ENCODE measurements at places on chromosomes 6 and 20.

DNA sequence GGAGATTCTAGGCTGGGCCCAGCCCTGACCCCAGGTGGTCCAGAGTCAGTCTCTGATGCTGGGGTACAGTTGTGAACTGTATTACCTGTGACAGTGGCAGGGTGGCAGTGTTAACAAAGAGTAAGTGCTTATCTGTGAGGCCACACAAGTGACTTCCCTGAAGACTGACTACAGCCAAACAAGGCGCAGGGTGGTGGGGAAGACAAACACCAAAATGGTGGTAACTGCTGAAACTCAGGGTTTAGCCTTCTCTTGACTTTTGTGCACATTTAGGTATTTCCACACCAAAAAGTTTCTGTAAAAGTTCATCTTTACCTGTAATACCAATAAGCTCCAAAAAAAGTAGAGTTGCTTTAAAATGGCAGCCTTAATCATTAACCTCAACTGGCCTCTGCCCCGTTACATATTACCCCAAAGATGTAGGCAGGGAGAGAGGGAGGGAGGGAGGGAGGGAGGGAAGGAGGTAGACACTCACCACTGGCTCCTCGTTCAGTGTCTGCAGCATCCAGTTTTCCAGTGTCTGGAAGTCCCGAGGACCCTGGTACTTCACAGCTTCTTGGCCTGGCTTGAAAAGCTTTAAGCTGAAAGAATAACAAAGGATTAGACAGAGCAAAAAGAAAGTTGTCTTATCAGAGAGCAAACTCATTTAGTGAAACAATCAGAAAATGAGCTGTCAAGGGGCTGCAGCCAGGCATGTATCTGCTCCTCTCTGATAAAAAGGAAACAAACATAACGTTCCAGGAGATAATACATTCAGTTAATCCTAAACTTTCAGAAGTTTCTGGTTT, 11.3 kb downstream of the TXNDC5 start:
- H3K36me3 ChIP-seq = peaks cover 54% of the 10 kb centered on the region
- no peak overlapping the region for H3K27ac ChIP-seq
- H3K4me3 ChIP-seq = no peak overlapping the region
- no peak for DNase-seq

- H3K27ac ChIP-seq = no peak overlapping the region
- no peak overlapping the region for H3K4me3 ChIP-seq
- H3K36me3 ChIP-seq = no peaks in the 10 kb centered on the region
- H3K4me1 ChIP-seq = no peaks in the 10 kb centered on the region
- DNase-seq = no peak
- no peaks in the 10 kb centered on the region for H3K27me3 ChIP-seq
Measured at GRCh38 chr6:51616243-51616642, 471.2 kb downstream of the PKHD1 start.

- H3K27me3 ChIP-seq = no peaks in the 10 kb centered on the region
- no peak for DNase-seq
- no peak overlapping the region for H3K27ac ChIP-seq
- peaks cover 24% of the 10 kb centered on the region for H3K36me3 ChIP-seq
Measured at GRCh38 chr6:36893976-36894932, 8.5 kb downstream of the C6orf89 start.

GRCh38 chr6:162942866-162943265, 215.1 kb downstream of the PACRG start:
- no peaks in the 10 kb centered on the region for H3K4me1 ChIP-seq
- H3K36me3 ChIP-seq = no peaks in the 10 kb centered on the region
- no peak overlapping the region for H3K4me3 ChIP-seq
- H3K27ac ChIP-seq = no peak overlapping the region
- no peaks in the 10 kb centered on the region for H3K27me3 ChIP-seq
- no peak for DNase-seq

- no peak overlapping the region for H3K27ac ChIP-seq
- H3K36me3 ChIP-seq = no peaks in the 10 kb centered on the region
- no peak overlapping the region for H3K4me3 ChIP-seq
- H3K27me3 ChIP-seq = no peaks in the 10 kb centered on the region
- DNase-seq = no peak
Measured at GRCh38 chr20:50533061-50533460, 22.9 kb downstream of the PTPN1 start.

GRCh38 chr6:75752365-75752764, 3.3 kb downstream of the MYO6 start:
- peaks cover 7% of the 10 kb centered on the region for H3K4me1 ChIP-seq
- no peak for DNase-seq
- no peaks in the 10 kb centered on the region for H3K36me3 ChIP-seq
- H3K27me3 ChIP-seq = no peaks in the 10 kb centered on the region
- no peak overlapping the region for H3K4me3 ChIP-seq
- no peak overlapping the region for H3K27ac ChIP-seq

DNA sequence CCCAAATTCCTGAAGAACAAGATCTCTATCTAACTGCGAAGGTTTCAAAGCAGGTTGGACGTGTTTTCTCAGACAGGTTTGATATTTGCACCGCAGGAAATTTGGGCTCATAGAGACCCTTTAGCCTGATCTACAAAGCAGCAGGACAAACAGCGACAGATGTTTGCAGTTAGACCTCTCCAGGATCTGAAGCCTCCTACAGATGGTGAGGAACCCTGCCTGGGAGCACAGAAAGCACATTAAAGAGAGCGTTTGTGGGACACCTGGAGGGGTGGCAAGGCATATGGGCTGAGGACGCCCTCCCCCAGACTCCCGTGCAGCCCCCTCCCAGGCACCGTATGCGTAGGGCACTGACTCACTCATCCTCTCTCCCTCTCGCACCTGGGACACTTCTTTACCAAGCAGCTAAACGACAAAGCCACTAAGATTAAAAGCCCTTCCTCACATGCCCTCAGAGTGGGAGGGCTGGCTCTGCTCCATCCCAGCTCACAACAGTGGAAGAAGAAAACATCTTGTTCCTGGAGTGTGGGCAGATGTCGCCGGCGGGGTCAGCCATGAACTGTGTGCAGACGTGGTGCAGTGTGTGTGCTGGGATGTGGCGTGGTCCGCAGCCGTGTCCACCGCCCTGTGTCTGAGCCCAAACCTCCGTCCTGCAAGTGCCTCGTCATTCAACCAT, 249.7 kb upstream of the AFDN start:
- peaks cover 3% of the 10 kb centered on the region for H3K27me3 ChIP-seq
- no peak overlapping the region for H3K4me3 ChIP-seq
- H3K4me1 ChIP-seq = no peaks in the 10 kb centered on the region

- H3K4me1 ChIP-seq = no peaks in the 10 kb centered on the region
- no peak for DNase-seq
- H3K27ac ChIP-seq = no peak overlapping the region
- no peak overlapping the region for H3K4me3 ChIP-seq
- no peaks in the 10 kb centered on the region for H3K36me3 ChIP-seq
Measured at GRCh38 chr6:142384519-142385254, 82.9 kb downstream of the ADGRG6 start.

GRCh38 chr6:12826584-12826983, 110.0 kb downstream of the PHACTR1 start:
- H3K4me3 ChIP-seq = no peak overlapping the region
- H3K27me3 ChIP-seq = no peaks in the 10 kb centered on the region
- no peaks in the 10 kb centered on the region for H3K36me3 ChIP-seq
- H3K27ac ChIP-seq = no peak overlapping the region

DNA sequence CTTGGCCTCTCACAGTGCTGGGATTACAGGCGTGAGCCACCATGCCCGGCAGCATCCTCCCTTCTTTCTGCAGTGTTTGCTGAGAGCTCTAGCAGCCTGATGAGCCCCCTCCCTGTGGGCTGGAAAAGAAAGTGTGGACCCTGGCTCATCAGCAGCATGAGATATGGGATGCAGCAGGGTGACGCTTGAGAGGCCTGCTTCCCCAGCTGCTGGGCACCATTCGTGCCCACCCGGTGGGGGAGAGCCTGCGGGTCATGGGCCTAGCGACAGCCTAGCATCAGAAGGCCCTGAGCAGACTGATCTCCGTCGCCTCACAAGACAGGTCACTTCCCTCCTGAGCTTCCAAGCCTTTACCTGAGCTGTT, 16.0 kb upstream of the CCDC167 start:
- H3K36me3 ChIP-seq = no peaks in the 10 kb centered on the region
- H3K4me1 ChIP-seq = peaks cover 67% of the 10 kb centered on the region
- no peaks in the 10 kb centered on the region for H3K27me3 ChIP-seq
- DNase-seq = no peak

GRCh38 chr6:10589429-10589727, 68.2 kb downstream of the GCNT2 start:
- DNase-seq = no peak
- no peaks in the 10 kb centered on the region for H3K4me1 ChIP-seq
- no peaks in the 10 kb centered on the region for H3K36me3 ChIP-seq

- no peak for DNase-seq
- no peak overlapping the region for H3K27ac ChIP-seq
- no peaks in the 10 kb centered on the region for H3K36me3 ChIP-seq
- H3K4me3 ChIP-seq = no peak overlapping the region
- H3K27me3 ChIP-seq = no peaks in the 10 kb centered on the region
- no peaks in the 10 kb centered on the region for H3K4me1 ChIP-seq
Measured at GRCh38 chr20:34264141-34264540, 22.9 kb downstream of the ASIP start.

DNA sequence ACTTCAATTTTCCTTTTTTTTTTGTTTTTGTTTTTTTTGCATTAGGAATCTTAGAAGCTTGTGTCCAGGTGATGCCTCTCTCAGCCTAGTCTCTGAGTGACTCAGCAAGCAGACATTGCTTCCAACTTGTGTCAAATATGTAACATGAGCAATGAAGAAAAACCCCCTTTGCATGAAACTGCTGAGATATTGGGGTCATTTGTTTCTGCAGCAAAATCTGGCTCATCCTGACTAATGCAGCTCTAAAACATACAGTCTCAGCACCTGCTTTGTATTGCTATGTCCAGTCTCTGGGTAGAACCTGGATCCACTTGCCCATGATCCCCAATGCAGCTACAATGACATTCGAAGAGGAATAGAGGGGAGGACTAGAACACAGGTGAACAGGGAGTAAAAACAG, 55.7 kb upstream of the LRFN2 start:
- H3K4me1 ChIP-seq = no peaks in the 10 kb centered on the region
- H3K36me3 ChIP-seq = no peaks in the 10 kb centered on the region
- H3K4me3 ChIP-seq = no peak overlapping the region
- DNase-seq = no peak
- H3K27ac ChIP-seq = no peak overlapping the region

DNA sequence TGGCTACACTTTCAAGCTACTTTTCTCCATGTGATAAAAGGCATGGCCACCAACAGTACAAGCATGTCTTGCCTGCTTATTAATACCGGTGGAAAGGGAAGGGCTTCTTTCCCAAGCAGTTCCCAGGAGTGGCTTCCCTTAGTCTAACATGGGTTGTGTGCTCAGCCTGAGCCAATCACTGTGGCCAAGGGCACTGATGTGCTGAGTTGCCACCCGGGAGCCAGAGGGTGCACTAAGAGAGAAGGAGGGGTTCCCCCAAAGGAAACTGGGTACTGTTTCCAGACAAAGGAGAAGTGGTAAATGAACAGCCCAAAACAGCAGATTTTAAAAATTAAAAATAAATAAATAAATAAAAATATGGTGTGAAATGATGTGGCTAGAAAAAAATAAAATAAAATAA, 68.5 kb downstream of the BANF2 start:
- no peaks in the 10 kb centered on the region for H3K36me3 ChIP-seq
- DNase-seq = no peak
- no peak overlapping the region for H3K4me3 ChIP-seq

DNA sequence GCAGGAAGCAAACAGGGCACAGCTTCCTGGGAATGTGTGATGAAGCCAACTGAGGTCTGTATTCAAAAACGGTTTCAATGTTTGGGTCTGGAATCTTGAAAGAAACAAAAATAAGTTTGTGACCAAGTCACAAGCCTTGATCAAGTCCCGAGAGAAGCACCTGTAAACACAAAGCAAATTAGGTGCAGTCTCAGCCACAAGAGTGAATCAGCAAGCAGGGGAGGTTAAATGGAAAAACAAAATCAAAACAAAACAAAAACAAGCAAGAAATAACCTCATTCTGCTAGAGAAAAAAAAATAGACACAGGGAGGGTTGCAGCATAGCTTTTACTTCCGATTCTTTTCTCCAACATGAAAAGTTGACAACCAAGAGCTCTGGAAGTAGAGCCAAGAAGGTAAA, 201.7 kb downstream of the CLIC5 start:
- H3K4me3 ChIP-seq = no peak overlapping the region
- DNase-seq = no peak
- H3K36me3 ChIP-seq = no peaks in the 10 kb centered on the region
- no peak overlapping the region for H3K27ac ChIP-seq
- peaks cover 6% of the 10 kb centered on the region for H3K27me3 ChIP-seq
- H3K4me1 ChIP-seq = no peaks in the 10 kb centered on the region

DNA sequence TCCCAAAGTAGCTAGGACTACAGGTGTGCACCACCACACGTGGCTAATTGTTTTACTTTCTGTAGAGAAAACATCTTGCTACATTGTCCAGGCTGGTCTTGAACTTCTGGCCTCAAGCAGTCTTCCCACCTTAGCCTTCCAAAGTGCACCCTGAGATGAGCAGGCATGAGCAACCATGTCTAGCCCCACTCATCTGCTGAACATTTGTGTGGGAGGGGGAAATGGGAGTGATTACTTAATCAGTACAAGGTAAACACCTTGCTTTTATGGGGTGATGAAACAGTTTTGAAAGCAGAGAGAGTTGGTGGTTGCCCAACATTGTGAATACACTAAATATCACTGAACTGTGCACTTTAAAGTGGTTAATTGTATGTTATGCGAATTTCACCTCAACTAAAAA, 5.3 kb downstream of the APMAP start:
- H3K27ac ChIP-seq = no peak overlapping the region
- peaks cover 9% of the 10 kb centered on the region for H3K4me1 ChIP-seq
- no peak for DNase-seq
- H3K4me3 ChIP-seq = no peak overlapping the region
- H3K36me3 ChIP-seq = peaks cover 11% of the 10 kb centered on the region

GRCh38 chr20:41221614-41222218, 84.4 kb downstream of the PLCG1 start:
- DNase-seq = no peak
- no peak overlapping the region for H3K4me3 ChIP-seq
- no peaks in the 10 kb centered on the region for H3K4me1 ChIP-seq
- no peaks in the 10 kb centered on the region for H3K36me3 ChIP-seq

- DNase-seq = no peak
- no peaks in the 10 kb centered on the region for H3K36me3 ChIP-seq
- H3K4me1 ChIP-seq = no peaks in the 10 kb centered on the region
- H3K27me3 ChIP-seq = no peaks in the 10 kb centered on the region
- H3K4me3 ChIP-seq = no peak overlapping the region
Measured at GRCh38 chr6:149978610-149979009, 14.9 kb downstream of the ULBP1 start.

DNA sequence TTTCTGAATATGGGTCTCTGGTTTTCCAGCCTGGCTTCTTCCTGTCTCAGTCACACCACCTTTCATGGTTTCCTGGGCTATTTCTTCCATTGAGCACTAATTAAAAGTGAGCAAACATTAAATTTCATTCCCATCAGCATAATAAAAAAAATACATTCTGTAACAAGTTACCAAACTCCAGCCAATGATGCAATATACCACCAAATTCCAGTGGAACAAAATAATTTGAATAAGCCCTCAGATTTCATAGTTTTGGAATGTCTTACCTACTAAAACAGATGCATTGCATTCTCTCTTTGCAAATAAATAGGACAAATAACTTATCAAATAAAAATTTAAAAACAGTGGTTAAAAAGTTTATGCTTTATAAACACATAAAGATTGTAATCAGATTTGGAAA, 97.8 kb upstream of the PRDM1 start:
- H3K36me3 ChIP-seq = no peaks in the 10 kb centered on the region
- DNase-seq = no peak
- H3K27me3 ChIP-seq = peaks cover 12% of the 10 kb centered on the region
- H3K27ac ChIP-seq = no peak overlapping the region
- no peaks in the 10 kb centered on the region for H3K4me1 ChIP-seq

Data from effector memory CD4-positive, alpha-beta T cell (primary cell).